ENCODE measurements at places on chromosomes 5 and 9.
A peak's percentile ranks its signal among the peaks of the same experiment; 100 is the strongest.

GRCh38 chr5:45521067-45521466 is 175.1 kb downstream of the HCN1 start:
- DNase-seq: no peak

DNA sequence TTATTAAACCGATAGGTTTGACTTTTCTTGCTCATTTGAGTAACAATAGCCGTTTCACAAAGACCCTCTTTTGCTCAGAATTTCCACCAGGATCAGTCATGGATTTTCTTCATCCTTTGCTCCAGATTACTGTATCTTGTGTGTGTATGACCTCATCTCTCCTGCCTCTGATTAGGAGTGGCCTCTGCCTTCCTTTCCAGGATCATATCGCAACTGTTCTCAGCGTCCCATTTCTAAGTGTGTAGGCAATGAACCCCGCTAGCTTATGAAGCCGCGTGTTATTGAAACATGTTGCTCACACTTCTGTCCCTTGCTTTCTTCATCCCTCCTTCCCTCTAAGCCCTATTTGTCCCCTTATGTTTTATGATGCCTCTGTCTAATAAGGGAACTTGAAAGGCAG is 169.8 kb upstream of the RPS23 start:
- no peak for DNase-seq

- no peak for DNase-seq
Measured at GRCh38 chr5:51694826-51695225, 311.6 kb downstream of the ISL1 start.

GRCh38 chr5:64207978-64208377 is 42.3 kb downstream of the RNF180 start:
- no peak for DNase-seq

DNA sequence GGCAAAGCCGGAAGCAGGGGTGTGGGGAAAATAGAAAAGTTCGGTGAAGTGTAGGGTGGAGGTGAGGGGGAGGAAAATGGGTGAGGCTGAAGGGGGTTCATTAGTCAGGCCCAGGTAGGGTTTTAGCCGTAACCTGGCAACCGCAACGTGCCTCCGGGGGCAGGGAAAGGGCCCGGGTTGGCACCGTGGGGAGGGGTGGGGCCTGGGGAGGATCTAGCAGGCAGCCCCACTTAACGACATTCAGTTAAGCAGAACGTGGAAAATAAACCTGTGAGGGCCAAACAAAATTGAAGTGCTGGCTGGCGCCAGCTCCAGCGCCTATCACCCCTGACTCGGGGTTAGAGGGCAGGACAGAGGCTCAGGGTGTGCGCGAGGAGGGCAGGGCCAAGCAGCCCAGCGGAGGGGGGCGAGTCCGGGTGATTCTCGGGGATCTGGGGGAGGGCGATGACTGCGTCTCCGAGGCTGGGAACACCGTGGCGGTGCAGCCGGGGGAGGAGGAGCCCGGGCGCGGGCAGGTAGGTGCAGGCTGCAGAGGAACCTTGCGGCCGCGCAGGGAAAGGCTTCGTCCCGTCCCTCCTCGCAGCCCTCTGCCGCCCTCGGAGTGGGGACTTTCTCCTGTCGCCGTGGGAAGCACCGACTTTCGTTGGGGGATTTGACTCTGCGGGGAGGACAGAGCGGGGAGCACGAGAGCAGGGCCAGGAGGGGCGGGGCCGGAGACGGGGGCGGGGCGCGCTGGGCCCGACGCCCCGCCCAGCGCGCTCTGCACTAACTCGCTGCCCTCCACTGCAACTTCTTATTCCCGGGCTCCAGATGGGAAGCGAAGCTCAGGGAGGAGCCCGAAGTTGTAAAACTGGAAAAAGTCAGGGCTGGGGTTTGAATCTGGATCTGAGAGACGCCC is 5.1 kb downstream of the RGS14 start:
- DNase-seq: no peak

DNA sequence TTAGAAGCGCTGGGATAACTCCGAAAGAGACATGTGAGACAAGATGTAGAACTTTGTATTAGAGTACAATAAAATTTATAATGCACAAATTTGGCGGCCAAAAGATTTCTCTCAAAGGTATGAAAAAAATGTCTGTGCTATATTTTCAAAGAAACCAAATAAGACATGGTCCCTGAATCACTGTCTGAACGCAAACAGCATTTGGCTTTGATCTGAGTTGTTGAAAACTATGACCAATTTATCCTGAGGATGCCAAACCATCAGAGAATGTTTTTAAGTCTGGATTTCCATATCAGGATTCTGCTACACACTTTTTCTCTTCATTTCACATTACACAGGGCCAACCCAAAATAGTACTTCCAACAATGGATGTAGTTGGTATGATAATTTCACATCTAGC is 9.9 kb upstream of the GLIS3 start:
- DNase-seq: no peak

- DNase-seq: no peak
Measured at GRCh38 chr5:40477856-40478546, 201.7 kb upstream of the PTGER4 start.

GRCh38 chr5:117504305-117504704 is 929.7 kb upstream of the SEMA6A start:
- no peak for DNase-seq

DNA sequence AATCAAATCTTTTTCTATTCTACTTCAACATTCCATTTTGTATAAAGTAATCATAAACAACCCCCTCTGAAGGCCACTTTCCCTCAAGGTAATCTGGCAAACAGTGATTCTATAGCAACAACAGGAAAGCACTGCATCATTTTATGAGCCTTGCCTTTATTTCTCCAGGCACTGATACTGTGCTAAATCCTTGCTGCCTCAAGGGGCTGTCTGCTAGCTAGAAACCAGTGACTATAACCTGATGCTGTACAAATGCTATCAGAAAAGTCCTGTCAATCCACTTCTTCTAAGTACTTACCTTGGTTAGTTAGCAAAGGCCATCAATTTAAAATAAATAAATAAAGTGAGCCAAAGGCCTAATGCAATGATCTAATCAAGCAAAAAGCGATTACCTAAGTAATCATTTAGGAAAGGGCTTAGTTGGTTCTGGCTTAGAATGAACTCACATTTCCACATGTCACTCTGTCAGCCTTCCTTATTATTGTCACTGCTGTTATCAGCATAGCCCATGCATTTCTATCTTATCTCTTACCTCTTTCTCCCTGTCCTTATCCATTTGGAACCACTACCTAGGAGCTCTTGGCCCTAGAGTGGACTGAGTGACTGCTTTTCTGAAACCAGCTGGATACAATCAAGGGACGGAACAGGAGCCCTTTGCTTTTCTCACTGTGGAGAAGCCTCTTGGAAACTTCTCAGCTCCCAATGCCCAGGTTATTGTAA is 246.1 kb upstream of the MEF2C start:
- no peak for DNase-seq

GRCh38 chr9:80556631-80557030 is 984.9 kb downstream of the TLE4 start:
- no peak for DNase-seq

GRCh38 chr5:16819522-16820167 is 116.4 kb downstream of the MYO10 start:
- no peak for DNase-seq

- DNase-seq: no peak
Measured at GRCh38 chr9:21833090-21833801, 30.8 kb downstream of the MTAP start.

DNA sequence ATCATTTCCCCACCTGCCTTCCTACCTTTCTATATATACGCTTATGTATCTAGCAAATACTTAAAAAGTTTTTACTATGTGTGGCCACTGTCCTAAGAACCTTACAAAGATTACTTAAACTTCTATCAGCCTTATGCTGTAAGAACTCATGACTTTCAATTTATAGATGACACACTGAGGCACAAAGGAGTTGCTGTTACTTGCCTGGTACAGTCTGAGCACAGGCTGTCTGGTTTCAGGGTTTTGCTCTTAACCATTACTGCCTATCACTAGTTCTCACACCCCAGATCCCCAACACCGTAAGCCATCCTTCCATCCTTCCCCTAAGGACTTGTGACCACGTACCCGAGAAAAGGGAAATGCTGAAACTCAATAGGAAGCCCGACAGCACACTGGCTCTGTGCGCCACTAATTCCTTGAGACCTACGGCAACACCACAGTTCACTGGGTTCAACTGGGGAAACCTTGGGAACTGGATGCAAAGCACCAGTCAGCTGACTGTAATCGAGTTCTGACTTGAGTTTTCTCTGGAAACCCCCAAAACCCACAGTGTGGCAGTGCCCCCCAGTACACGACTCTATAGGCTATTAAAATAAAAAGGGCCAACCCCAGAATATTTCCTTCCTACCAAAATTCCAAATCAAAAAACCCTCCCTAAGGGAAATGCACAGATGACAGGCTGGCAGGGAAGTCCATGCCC is 56.0 kb downstream of the AUH start:
- no peak for DNase-seq

DNA sequence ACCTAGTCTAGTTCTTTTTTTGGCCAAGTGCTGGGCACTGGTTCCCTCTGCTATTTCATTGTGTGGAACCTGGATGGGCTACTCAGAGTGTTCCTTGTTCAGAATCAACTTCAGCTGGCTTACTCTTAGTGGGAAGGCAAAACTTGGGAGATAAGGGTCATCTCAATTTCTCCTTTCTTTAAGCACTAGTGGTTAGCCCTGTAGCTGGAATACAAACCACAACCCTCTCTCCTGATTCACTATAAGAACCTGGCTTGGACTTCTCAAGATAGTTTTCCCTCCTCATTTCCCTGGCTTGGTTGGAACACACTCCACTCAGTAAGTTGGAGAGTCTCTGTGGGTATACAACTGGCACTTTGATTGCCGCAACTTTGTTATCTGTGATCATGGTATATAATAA is 35.1 kb downstream of the GRIA1 start:
- no peak for DNase-seq

DNA sequence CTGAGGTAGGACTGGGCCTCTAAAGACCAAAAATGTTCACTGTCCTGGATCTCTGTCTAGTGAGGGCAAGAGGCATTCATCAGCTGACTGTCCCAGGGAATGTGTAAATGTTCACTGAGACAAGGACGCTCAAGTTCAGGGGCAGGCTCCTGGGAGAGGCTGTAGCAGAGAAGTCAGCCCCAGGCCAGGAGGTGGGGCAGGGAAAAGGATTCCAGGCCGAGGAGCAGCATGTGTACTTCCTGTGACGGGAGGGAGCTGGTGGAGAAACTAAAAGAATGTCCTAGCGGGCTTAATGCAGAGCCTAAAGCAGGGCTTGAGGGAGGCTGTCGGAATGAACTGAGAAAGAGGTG is 205.8 kb downstream of the GABBR2 start:
- peak; percentile 10 for DNase-seq

- no peak for DNase-seq
Measured at GRCh38 chr9:100690438-100690837, 112.6 kb downstream of the CAVIN4 start.

DNA sequence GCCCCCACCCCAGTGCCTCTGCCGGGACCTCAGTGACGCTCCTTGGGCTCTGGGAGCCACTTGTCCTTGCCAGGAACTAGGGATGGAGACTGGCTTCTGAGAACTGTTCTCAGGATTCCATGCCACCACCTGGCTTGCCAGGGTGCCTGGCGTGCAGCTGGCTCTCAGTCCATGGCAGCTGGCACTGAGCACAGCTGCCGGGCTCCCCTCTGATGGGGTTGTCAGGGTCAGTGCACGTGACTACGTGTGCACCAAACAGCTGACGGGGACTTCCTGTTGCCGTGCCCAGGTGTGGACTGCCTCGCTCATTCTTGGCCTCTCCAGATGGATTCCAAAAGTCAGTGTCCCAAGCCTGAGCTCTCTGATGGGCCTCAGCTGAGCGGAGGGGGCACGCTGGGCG is 9.4 kb downstream of the KCNT1 start:
- no peak for DNase-seq

DNA sequence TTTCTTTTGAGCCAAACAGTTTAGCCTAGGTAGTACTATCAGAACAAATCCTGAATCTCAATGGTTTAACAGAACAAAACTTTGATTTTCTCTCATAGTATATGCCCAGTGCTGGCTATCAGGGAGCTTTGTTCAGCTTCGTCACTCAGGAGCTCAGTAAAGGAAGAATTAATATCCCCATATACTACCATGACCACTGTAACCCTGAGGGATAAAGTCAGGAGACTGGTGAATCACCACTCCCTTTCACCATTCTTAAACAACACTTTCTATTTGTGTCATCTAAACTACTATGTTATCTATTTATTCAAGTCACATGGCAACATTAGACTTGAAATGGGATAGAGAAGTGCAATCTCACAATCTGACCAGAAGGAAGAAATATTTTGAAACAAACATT is 522.6 kb upstream of the COX7C start:
- DNase-seq: no peak

DNA sequence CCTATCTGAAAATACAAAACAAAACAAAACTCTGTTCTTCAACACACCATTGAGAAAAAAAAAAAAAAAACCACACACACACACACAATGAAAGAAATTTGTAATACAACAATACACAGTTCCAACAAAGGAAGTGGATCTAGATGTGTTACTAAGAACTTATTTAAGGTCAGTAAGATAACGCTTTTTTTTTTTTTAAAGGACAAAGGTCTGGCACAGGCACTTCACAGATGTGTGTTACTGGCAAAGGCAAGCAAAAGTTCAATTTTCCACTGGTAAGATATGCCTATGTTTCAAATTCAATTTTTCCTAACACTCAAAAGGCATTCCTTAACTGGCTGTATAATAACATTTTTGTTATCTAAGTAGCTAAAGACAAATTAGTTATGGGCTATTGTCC is 3.6 kb downstream of the RFK start:
- no peak for DNase-seq

DNA sequence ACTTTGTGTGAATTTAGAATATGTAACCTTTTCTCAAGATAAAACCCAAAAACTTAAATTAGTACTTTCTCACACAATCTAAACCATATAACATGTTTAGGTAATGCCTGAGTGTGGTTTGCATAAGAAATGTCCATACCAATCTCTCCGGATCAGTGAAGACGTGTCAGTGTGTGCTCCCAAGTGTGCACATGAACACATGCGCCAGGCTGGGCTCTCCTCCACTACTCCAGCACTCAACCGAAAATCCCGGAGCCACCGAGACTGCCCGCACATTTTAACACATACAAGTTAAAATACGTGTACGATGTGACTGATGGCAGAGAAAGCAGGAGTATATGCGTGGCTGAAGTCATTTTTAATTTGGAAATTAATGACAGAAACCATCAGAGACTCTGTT is 658.4 kb downstream of the EFNA5 start:
- no peak for DNase-seq

GRCh38 chr9:86732514-86733171 is 214.7 kb downstream of the GAS1 start:
- DNase-seq: peak; percentile 77

- no peak for DNase-seq
Measured at GRCh38 chr9:15069106-15069505, 158.9 kb upstream of the FREM1 start.

- no peak for DNase-seq
Measured at GRCh38 chr5:102625928-102626327, 127.1 kb upstream of the SLCO6A1 start.

DNA sequence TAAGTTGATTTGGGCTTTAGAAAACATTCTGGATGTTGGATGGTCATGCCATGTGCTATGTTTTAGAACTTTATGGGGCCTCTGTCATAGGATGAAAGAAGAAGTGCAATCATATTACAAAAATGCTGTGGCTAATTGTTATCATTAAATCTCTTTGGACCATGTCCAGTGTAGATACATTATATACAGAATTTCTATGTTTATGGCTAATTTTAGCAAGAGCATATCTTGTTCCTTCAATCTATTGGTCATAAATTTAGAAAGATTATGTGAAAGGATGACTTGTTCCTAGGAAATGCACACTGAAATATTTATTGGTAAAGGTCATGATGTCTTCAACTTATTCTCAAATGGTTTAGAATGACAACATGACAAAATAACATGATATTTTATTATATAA is 42.4 kb upstream of the ELL2 start:
- no peak for DNase-seq

All from AG09319 (cell line).